Heart left ventricle (tissue), 16 donors: ENCODE measurements at places on chromosomes 6 and 20. TPM values are rescaled to one million over a fixed set of nuclear protein-coding genes. Genes with fewer than 3 reads are reported as not detected.
A peak's percentile ranks its signal among the peaks of the same experiment; 100 is the strongest.

DNA sequence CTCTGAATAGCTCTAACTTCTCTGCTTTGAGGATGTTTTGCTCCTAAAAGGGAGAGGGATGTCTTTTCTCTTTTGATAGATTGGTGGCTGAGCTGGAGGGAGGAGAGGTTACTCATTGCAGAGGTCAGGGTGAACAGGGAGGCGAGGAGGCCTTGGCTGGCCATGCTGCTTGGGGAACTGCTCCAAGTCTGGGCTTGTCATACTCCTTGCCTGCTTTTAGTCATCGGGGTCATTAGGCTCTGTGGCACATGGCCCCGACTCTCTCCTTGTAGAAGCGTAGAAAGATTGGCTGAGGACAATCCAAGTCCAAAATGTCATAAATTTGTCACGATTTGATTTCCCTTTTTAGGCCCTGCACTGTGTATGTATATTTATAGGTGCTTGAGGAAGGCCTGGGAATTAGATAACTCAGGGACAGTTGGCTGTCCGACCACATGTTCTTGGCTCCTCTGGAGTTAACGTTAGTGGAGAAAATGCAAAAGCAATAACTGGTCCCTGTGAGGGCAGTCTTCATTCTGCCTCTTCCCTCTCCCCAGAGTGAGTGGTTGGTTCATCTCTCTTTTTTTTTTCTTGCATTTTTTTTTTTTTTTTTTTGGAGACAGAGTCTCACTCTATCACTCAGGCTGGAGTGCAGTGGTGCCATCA is 160.1 kb downstream of the SCP2D1 start:
- DNase-seq = peak; percentile 28

- no peak for DNase-seq
Observed at GRCh38 chr6:160420969-160421556, 72.9 kb downstream of the SLC22A3 start.

The PRICKLE4 gene
- 1.9 TPM for polyA plus RNA-seq

The STX11 gene
- polyA plus RNA-seq = 4.7 TPM

The PLCB4 gene
- polyA plus RNA-seq = 8.4 TPM
